ENCODE measurements at places on chromosomes 16 and 17.

- DNase-seq, result no peak
These were observed 10.1 kb upstream of the SPOP start for GRCh38 chr17:49687878-49688491.

DNA sequence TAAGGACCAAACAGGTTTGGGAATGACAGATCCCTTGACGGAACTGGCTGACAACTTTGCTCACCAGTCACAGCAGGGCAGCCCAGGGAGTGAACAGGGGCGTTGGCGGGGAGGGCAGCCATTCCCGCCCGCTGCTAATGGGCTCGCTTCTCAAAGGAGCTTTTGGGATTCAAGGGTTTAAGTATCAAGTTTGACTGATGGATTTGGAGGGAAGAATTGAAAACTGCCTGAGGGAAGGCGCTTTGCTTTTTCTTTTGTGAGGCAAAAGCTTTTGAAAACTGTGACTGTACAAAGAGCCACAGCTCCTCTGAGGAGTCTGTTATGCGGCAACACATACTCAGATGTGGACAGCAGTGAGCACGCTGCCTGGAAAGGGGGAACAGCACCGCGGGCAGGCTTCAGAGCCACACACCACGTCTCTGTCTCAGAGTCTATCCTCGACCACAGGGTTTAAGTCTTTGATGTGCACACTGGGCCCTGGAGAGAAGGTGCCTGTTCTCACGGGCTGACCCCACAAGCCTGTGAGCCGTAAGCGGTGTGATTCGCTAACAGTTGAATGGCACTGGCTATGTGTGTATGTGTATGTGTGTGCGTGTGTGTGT, 79.9 kb upstream of the HSBP1 start:
- no peak for DNase-seq

DNA sequence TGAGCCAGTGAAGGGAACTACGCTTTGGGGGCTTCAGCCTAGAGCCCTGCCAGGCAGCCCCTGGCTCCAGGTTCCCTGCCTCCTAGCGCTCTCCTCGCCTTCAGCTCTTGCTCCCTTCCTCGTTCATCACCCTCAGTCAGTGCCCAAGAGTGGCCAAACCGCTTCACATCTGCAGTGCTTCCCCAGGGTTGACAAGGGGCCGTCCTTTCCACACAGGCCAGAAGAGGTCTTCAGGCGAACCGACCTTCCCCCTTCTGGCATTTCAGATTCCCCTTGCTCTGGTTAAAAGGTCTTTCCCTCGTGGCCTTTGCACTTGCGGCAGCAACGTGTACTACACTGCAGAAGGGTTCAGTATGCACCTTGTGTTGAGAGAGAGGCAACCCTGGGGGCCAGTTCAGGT, 4.1 kb downstream of the RASD1 start:
- no peak for DNase-seq

DNA sequence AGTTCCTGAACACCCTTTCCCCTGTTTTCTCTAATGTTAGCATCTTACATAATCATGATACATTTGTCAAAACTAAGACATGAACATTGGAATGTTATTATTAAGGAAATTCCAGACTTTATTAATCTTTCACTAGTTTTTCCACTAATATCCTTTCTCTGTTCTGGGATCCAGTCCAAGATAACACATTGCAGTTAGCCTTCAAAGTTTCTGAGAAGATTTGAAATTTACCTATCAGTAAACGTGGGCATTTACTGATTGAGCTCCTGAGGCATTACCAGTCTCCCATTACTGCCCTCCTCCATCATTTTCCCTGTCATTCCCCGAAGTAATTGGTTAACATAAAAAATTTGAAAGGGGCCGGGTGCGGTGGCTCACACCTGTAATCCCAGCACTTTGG, 5.7 kb upstream of the CD300LG start:
- DNase-seq, result no peak

DNA sequence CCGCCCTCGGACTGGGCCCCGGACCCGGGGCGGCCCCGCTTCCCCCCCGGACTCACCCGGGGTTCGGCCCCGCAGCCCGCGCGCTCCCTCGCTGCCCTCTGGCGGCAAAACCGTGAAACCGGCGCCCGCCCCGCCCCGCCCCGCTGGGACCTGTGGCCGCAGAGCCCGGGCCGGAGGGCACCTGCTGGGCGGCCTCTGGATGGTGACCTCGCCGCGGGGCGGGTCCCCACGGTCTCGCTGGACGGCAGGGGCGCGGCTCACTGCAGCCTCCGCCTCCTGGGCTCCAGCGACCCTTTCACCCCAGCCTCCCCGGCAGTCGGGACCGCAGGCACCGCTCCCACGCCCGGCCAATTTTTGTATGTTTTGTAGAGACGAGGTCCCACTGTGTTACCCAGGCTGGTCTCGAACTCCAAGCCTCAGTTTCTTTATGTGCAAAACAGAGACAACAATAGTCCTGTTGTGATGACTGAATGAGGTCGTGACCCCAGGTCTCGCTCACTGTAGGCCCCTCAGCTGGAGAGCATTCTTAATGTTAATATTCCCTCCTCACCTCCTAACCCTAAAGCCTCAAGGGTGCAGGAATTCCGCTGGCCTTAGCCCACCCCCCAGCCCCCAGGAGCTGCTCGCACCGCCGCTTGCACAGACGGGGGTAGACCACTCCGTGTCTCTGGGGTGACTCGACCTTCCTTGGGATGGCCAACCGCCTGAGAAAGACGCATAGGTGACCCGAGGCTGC, 33.7 kb upstream of the RPH3AL start:
- DNase-seq, result peak; percentile 67

GRCh38 chr16:15946257-15947044, 3.0 kb upstream of the ABCC1 start:
- no peak for DNase-seq

- no peak for DNase-seq
These were observed 2.9 kb downstream of the CMTM1 start for GRCh38 chr16:66569131-66569530.

- DNase-seq, result no peak
These were observed 2.0 kb downstream of the RAC3 start for GRCh38 chr17:82033359-82034085.

All from Peyer's patch (tissue), 4 donors.